NCI-H187 (cell line): ENCODE measurements at places on chromosomes 7 and 10.
A peak's percentile ranks its signal among the peaks of the same experiment; 100 is the strongest.

DNA sequence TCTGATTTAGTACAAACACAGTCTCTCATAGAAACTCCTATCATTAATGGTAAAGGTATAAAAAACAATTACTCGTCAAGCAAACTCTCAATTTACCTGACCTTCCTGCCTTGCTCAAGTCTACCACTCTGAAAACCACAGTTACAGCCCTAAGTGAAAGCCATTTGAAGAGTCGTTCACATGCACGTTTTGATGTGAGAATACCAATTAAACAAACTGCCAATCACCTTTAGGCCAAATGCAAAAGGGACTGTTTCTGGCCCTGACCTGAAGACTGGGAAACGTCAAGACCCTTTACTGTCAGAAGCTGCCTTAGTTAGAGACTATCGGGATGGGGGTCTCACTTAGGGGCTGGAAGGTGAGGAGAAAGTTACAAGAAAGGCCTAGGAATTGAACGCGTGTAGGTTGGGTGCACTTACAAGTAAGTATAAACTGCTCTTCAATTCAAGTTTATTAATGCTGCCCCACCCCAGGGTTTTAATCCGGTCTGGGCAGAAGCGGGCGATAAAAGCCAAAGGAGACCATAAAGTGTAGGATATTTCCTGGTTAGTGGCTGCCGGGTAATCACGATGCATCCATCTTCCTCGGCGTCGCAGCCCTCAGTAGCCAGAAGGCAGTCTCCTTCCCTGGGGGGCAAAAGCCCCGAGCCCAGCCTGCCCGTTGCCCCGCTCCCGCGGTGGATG lies 935 bp downstream of the TM9SF3 start:
- DNase-seq: no peak

DNA sequence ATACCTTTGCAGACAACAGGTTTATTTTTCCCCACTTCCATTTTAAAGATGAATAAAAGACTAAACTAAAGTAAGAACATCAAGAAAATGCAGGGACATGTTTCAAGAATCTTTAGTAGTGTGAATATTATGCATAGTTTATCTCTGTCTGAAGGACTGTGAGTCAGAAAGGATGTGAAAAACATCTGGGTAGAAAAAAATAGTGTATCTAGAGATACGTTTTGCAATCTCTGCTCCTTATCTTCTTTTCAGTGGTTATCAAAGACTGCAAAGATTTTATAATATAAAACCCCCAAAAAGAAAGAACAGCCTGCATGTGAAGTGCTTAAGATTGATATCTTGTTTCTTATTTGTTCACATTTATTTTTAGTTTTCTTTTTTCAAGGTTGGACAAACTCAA lies 101.9 kb upstream of the ARHGAP21 start:
- no peak for DNase-seq

DNA sequence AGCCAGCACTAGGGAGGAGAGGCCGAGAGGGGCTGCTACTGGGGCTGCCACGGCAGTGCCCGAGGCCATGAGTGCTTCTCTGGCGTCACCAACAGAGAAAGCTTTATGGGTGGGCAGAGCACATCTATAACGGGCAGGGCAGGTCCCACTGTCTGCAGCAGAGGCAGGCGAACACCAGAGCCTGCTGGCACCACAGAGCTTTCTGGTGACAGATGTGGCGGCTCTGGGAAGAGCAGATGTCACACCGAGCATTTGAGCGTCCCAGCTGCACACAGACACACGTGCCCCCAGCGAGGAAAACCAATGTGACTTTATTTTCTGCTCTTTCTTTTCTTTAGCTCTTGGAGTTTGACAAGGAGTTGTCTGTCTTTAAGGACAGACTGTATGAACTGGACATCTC lies 20.5 kb downstream of the NKX6-2 start:
- no peak for DNase-seq

- peak; percentile 27 for DNase-seq
These were observed 127.9 kb upstream of the PRSS58 start for GRCh38 chr7:142385491-142386340.

DNA sequence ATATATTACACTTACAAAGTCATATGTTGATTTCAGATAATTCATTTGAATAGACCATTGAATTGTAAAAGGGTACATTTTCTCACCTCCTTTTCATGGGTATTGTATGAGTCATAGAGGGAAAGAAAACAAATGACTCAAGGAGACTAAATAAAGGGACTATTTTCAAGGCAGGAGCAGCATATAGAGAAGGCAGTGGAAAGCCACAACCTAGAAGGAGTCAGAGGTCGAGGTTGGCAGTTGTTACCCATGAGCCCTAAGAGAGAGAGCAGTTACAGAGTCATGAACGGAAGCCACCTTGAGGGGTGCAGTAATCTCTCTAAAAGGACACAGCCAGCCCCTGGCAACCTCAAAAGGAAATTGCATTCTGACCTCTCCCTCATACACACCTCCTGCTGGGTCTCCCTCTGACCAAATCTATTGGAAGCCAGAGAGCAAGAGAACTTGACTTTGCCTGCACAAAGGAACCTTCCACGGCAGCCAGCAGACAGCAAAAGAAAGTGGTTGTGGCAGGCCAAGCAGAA lies 137.9 kb downstream of the GRM8 start:
- no peak for DNase-seq

DNA sequence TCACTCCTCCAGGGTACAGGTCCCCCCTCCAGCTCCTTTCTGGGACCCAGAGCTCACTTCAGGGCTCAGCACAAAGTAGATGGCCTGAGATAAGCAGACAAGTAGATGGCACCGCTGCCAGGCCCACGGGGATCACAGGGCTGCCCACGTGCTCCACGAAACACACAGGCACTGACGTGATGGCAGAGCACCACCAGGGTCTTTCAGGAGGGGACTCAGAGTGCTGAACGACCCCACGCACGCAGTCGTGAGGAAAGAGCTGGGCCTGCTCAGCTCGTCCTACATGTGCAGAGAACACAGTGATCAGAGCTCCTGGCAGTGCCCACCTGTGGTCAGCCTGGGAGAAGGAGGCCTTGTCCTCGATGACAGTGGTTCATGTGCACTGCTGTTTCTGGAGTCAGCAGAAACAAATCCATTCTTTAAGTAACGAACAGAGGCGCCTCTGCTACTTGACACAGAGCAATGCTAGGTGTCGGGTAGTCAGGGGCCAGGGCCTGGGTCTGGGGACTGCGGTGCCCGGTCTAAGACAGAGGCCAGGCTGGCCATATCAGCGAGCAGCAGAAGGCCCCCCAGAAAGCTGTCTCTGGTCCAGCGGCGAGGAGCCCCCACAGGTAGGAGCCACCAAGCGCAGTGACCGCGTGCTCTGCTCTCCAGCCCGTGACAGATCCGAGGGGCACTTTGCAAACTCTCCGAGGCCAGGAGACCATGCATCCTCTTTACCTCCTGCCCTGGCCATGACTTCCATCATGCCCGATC lies 129.8 kb upstream of the FAM20C start:
- no peak for DNase-seq

- no peak for DNase-seq
These were observed 558.3 kb upstream of the FOXK1 start for GRCh38 chr7:4123823-4124222.

- no peak for DNase-seq
These were observed 8.7 kb downstream of the CHST15 start for GRCh38 chr10:124084708-124085107.

GRCh38 chr7:74253835-74254128 lies 417 bp downstream of the RFC2 start:
- no peak for DNase-seq

DNA sequence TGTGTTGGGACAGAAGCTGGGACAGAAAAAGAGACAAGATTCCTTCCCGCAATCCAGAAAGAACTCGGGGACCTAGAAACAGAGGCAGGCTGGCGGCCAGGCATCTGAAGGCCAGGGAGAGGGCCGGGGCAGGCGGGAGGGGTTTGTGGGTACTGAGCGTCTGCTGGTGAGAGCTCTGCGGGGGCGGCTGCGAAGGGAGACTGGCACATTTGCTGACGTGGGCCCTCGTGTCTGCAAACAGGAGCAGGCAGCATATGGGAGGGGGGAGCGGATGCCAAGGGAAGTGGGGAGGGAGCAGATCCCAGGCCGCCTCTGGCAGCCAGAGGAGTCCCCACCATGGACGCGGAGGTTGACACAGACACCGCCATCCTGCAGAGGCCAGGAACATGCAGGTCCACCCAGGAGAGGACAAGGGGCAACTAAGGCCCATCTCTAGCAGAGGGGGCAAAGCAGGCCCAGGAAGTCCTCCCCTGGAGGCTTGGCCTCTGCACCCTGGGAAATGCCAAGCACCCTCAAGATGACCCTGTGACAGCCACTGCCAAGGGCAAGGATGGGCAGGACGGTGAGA lies 32.2 kb downstream of the KCNH2 start:
- no peak for DNase-seq

DNA sequence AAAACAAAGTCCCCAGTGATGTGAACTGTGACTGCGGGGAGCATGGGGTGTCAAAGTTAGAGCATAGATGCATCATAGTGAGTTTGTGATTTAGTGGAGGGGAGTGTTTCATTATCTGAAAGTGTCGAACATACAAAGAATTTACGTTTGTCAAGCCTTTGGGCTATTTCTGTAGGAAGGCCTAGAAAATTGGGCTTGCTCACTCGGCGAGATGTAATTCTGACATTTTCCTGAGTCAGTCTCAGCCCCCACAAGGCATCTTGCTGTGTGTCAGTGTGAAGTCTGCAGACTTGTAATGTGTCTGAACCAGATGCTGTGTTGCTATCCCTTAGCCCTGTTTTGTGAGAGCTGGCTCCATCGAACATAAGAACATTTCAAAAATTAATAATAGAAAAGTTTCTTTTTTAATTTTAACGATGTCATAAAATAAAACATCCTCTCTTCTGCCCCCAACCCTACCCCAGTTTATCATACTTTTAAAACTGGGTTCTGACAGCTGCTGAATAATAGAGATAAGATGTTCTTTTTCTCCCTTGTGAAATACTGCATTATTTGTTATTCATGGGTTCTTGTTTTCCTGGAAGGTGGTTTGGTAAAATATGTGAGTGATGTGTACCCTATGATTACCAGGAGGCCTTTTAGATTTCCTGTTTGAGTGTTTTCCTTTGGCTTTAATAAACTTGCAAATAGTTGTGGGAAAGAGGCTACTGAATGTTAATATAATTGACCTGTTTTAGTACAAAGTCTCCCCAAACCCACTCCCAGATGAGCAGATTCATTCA lies 207.4 kb downstream of the GPR158 start:
- DNase-seq: no peak

DNA sequence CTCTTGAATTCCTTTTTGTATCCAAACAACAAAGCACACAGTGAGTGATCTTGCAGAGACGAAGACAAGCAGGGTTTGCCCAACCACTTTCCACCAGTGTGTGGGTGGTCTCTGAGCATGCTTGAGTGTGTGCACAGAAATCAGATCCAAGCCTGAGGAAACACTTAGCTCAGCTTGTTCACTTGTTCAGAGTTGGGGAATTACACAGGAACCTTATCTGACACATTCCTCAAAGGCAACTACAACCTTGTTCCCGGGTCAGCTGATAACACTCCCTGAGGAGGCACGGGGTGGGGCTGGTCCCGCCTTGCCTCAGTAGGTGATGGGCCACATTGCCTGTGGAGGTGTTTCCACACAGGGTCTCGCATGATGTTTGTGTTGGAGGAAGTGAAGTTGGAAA lies 216.9 kb downstream of the DYNC1I1 start:
- DNase-seq: no peak

DNA sequence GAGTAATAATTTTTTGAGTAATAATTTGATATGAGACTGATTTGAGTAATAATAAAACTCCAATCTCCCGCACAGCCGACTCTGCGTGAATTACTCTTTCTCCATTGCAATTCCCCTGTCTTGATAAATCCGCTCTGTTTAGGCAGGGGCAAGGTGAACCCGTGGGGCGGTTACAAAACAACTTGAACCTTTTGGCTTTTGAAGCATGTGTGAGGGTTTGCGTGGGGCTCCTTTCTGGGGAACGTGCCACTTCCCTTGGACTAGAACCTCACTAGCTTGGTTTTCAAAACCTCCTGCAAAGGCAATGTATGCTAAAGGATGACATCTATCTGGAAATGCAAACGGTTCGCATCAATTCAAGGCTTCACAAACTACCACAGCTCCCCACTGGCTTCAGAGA lies 1.5 kb downstream of the CRPPA start:
- no peak for DNase-seq

DNA sequence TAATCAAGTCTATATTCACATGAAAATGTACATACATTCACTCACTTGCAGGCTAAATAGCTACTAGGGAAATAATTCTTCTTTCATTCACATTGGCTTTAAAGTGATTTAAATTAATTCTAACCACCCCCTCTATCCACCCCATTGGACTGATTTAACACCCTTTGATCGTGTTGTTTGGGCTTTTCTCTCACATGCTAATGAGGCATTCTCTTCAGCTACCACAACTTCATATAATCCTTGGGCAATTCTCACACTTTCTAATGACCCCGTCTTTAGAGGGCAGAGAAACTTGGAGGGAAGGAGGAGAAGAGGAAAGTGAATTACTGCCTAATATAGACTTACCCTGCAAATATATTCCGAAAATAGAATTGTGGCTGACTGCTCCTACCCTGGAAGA lies 24.6 kb downstream of the GRM3 start:
- no peak for DNase-seq

DNA sequence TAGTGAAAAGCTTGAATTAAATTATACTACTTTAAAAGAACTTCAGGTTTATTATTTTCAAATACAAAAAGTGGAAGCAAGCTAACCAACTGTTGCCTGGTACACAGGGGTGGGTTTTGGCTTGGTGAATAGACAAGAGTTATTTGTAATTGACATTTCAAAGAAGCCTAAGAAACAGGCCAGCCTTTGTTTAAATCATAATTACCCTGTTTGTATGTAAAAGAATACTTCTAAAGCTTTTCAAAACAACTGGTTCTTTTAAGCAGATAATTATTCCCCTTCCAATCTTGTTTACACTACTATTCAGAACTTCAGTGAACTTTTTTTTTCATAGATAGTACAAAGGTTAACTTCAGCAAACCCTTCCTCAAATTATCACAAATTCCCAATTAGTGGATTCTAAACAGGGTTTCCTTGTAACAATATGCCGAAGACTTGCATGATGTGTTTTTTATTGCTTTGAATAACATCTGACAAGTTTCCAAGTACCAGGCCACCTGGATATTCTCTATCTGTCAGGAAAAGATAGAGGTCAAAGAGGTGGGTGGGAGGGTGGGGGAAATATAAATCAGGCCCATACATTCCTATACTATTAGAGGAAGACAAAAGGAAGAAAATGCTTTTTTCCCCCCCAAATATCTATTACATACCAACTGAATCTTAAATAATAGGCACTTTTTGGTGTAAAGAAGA lies 20.4 kb downstream of the SSMEM1 start:
- DNase-seq: no peak

GRCh38 chr10:36531621-36532020 lies 593.8 kb upstream of the ANKRD30A start:
- no peak for DNase-seq

- no peak for DNase-seq
These were observed 475.2 kb downstream of the TCERG1L start for GRCh38 chr10:130836344-130836743.
